Activated CD4-positive, alpha-beta memory T cell treated with anti-CD3 and anti-CD28 coated beads for 36 hours (primary cell): ENCODE measurements at places on chromosomes 7 and 10. TPM values are rescaled to one million over a fixed set of nuclear protein-coding genes. Genes with fewer than 3 reads are reported as not detected.

SEMA3A gene
- total RNA-seq, result 0.59 TPM

DNA sequence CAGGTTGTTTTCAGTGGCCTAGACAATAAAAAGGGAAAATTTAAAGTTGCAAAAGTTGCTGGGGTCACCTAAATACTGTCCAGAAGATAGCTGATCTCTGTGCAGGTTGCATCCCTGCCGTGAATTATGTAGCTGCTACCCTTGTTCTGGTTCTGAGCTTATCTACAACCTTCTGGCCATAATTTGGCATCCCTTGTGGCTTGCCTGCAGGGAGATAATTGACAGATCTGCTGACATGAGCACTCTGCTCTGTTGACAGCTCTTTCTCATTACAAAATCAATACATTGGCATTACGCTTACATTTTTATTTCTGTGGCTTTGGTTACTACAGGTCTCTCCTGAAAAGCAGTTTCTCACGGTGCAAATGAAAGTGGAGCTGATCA lies 29.3 kb upstream of the HECTD2 start:
- no peak overlapping the region for H3K4me3 ChIP-seq
- no peak for DNase-seq
- no peak overlapping the region for H3K27ac ChIP-seq
- H3K27me3 ChIP-seq, result peaks cover 32% of the 10 kb centered on the region
- H3K36me3 ChIP-seq, result peaks cover 6% of the 10 kb centered on the region

DNA sequence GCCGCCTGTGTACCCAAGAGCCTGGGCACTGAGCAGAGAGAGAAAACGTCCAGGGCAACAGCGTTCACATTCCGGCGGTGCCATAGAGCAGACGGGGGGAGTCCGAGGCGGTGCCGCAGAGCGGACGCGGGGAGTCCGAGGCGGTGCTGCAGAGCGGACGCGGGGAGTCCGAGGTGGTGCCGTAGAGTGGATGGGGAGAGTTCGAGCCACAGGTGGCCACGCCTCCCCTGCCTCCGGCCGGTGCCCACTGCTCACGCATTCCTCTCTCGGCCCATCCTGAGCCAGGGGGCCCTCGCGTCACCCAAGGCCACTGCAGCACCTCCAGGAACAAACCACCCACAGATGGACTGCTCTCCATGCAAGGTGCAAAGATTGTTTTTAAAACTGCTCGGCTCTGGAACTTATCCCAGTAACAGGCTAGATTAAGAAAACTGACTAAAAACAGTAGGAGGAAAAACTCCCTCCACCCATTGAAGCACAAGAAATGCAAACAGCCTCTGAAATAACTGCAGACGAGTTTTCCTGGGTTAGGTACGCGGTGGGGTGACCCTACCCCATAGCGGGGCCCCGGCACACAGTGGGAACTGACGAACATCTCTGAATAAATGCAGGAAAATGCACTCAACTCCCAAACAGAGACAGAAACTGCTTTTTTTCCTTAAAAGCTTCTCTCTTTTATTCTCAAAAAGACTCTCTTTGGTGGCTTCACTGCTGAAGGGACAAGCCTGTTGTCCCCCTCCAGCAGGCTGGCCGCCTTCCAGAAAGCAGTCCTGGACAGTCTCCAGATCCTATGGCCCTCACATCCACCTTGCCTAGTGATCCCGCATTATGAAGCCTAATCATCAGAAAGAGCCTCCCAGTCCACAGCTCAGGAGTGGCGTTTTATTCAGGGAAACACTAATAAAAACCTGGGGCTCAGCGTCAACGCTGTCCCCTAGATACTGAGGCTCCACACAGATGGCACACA lies 55.9 kb downstream of the DIP2C start:
- H3K4me3 ChIP-seq, result no peak overlapping the region
- DNase-seq, result no peak
- H3K27ac ChIP-seq, result no peak overlapping the region
- H3K27me3 ChIP-seq, result peaks cover 24% of the 10 kb centered on the region
- peaks cover 3% of the 10 kb centered on the region for H3K4me1 ChIP-seq

- H3K27ac ChIP-seq, result no peak overlapping the region
- H3K4me1 ChIP-seq, result peaks cover 7% of the 10 kb centered on the region
- peaks cover 10% of the 10 kb centered on the region for H3K36me3 ChIP-seq
- H3K27me3 ChIP-seq, result peaks cover 3% of the 10 kb centered on the region
- H3K4me3 ChIP-seq, result no peak overlapping the region
- DNase-seq, result no peak
Measured at GRCh38 chr7:131254211-131254610, 73.5 kb upstream of the MKLN1 start.

GRCh38 chr10:59077855-59078254 lies 98.6 kb upstream of the PHYHIPL start:
- no peaks in the 10 kb centered on the region for H3K36me3 ChIP-seq
- no peak for DNase-seq
- no peaks in the 10 kb centered on the region for H3K4me1 ChIP-seq
- no peak overlapping the region for H3K27ac ChIP-seq
- no peak overlapping the region for H3K4me3 ChIP-seq
- no peaks in the 10 kb centered on the region for H3K27me3 ChIP-seq

GRCh38 chr7:155130493-155130892 lies 60.4 kb downstream of the HTR5A start:
- no peak for DNase-seq
- no peak overlapping the region for H3K4me3 ChIP-seq
- no peaks in the 10 kb centered on the region for H3K4me1 ChIP-seq
- H3K27me3 ChIP-seq, result no peaks in the 10 kb centered on the region

DNA sequence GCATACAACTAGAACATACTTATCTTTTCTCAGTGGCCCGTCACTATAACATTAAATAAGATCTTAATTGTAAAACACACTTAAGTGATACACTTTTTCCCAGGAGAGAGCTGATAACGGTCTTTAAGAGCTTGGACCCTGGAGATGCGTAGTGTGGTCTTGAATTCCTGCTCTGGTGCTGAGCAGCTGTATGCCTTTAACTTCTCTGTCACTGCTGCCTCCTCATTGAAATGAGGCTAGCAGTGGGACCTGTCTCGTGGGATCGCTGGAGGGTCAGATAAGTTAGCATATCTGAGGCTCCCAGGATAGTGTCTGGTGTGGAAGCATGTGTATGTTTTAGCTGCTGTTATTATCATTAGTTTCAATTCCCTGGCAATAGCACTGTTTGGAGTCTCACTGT lies 194.9 kb downstream of the SDK1 start:
- H3K36me3 ChIP-seq, result peaks cover 6% of the 10 kb centered on the region
- H3K27ac ChIP-seq, result no peak overlapping the region
- peaks cover 16% of the 10 kb centered on the region for H3K4me1 ChIP-seq
- H3K27me3 ChIP-seq, result no peaks in the 10 kb centered on the region

DNA sequence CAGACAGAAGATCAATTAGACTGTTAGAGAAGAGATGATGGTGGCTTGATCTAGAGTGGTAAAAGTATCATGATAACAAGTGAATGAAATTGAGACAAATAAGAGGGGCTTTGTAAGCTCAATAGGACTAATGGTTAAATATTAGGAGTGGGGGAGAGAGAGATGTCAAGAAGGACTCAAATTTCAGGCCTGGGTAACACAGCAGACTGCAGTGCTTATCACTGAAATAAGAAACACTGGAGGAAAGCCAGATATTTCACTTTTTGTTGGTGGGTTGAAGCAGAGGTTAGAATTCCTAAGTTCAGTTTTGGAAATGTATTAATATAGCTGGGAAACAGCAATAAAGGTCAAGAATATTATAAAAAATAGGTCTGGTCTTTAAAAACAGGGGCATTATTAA lies 74.6 kb downstream of the ORC5 start:
- no peak overlapping the region for H3K4me3 ChIP-seq
- H3K27me3 ChIP-seq, result no peaks in the 10 kb centered on the region
- peaks cover 32% of the 10 kb centered on the region for H3K36me3 ChIP-seq
- H3K4me1 ChIP-seq, result peaks cover 9% of the 10 kb centered on the region
- no peak overlapping the region for H3K27ac ChIP-seq

DNA sequence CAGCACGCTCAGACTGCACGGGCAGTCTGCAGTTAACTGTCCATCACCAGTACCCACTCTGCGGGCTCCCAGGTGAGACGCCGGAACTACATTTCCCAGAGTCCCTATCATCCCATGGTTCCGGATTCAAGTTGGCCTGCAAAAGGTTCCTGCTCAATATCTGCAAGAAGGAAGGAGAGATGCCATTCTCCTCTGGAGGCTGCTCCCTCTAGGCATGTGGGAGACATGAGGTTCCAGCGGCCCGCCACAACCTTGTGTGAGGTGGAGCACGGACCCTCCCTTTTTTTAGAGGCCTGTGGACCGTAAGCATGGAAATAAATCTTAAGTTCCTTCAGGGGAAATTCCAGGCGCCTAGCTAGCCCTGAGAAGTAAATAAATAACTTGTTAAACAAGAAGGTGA lies 29.7 kb downstream of the NUP42 start:
- no peaks in the 10 kb centered on the region for H3K36me3 ChIP-seq
- no peak overlapping the region for H3K4me3 ChIP-seq
- H3K27ac ChIP-seq, result no peak overlapping the region
- H3K4me1 ChIP-seq, result no peaks in the 10 kb centered on the region
- peaks cover 9% of the 10 kb centered on the region for H3K27me3 ChIP-seq

DNA sequence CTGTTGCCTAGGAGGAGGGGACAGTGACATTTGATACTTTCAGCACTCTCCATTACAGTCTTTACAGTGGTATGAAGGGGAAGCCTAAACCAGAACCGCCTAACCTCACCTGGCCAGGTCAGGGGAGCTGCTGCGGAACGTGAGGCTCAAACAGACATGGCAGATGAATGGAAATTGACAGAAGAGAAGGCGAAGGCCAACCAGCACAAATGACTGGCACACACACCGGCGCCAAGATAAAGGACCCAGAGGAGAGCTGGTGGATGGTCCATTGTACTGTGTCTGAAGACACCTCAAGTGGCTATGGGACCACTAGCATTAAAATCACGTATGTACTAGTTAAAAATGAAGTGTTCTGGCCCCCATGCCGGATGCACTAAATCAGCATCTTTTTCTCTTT lies 53.0 kb downstream of the JCAD start:
- no peak for DNase-seq
- peaks cover 37% of the 10 kb centered on the region for H3K27me3 ChIP-seq
- H3K36me3 ChIP-seq, result no peaks in the 10 kb centered on the region
- no peak overlapping the region for H3K4me3 ChIP-seq
- no peak overlapping the region for H3K27ac ChIP-seq

DNA sequence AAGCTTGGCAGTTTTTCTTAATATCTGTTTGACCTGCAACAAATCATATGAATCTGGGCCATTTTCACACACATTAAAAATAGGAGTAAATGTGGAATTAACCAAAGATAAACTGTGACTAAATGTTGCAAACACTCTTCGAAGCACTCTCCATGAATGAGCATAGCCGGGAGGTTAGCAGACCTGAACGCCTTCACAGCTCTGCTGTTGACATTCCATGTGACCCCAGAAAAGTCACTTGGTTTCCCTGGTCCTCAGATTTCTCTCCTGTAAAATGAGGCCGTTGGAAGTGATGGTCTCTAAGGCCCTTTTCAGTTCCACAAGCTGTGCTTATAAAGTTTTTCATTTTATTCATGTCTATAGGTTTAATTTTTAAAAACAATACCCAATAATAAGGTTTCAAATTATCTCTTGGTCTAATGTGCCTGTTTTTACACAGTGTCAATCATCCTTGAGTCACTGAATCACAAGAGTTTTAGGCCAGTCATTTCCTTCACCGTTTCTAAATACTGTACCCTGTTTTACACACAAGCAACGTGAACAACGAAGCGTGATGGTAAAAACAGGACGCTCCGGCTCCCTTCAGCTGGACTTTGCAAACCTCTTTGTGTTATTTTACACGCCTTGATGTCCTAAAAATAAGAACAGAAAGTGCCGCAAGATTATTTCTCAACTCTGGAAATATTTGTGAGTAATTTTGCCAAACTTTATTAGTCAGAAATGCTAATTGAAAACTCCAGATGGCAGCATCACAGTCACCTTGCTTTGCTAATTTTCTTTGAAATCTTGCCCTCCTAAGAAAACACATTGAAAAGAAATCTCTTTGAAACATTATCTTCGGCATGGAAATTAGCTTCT lies 38.6 kb upstream of the MET start:
- H3K27me3 ChIP-seq, result peaks cover 2% of the 10 kb centered on the region
- H3K27ac ChIP-seq, result no peak overlapping the region
- no peak for DNase-seq
- peaks cover 6% of the 10 kb centered on the region for H3K4me1 ChIP-seq
- no peak overlapping the region for H3K4me3 ChIP-seq

DEPP1 gene
- total RNA-seq, result 0.34 TPM

GRCh38 chr10:54124209-54124885 lies 676.7 kb downstream of the PCDH15 start:
- no peak for DNase-seq
- no peak overlapping the region for H3K4me3 ChIP-seq
- H3K36me3 ChIP-seq, result no peaks in the 10 kb centered on the region

DNA sequence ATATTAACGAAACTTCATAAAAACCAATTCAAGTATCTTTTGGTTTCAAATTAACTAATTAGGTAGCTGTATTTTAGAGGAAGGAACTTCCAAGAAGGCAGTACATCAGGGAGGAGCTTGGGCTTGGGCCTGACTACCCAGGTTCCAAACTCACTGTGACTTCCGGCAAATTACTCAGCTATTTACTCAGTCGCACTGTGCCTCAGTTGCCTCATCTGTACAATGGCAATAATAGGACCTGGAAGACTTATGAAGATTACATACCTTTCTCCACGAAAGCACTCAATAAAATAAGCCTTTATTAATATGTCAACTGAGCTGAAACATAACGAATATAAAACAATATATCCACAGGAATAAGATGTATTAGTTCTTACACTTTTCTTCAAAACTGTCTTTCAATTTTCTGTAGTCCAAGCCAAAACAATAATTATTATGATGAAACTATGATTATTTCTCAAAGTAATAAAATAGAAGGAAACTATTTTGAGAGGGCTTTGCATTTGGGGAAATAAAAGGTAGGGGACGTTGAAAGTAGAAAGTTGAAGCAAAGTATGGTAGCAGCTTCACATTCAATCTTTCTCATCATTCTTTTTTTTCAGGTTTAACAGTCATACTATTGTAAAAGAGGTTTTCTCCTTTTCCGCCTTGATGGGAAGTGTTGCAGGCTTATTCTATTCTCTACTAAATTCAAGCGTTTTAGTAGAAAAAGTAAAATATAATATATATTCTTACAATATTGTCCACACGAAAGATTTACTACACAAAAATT lies 10.5 kb upstream of the EBLN1 start:
- peaks cover 16% of the 10 kb centered on the region for H3K4me1 ChIP-seq
- peak overlapping the region; percentile 77 for H3K4me3 ChIP-seq
- no peak for DNase-seq
- peaks cover 4% of the 10 kb centered on the region for H3K36me3 ChIP-seq
- peaks cover 4% of the 10 kb centered on the region for H3K27me3 ChIP-seq

CACUL1 gene
- total RNA-seq, result 24.0 TPM

SLC16A9 gene
- 0.40 TPM for total RNA-seq
